AG04450 (cell line): ENCODE measurements at places on chromosomes 6 and 20. TPM values are rescaled to one million over a fixed set of nuclear protein-coding genes. Genes with fewer than 3 reads are reported as not detected.

DNA sequence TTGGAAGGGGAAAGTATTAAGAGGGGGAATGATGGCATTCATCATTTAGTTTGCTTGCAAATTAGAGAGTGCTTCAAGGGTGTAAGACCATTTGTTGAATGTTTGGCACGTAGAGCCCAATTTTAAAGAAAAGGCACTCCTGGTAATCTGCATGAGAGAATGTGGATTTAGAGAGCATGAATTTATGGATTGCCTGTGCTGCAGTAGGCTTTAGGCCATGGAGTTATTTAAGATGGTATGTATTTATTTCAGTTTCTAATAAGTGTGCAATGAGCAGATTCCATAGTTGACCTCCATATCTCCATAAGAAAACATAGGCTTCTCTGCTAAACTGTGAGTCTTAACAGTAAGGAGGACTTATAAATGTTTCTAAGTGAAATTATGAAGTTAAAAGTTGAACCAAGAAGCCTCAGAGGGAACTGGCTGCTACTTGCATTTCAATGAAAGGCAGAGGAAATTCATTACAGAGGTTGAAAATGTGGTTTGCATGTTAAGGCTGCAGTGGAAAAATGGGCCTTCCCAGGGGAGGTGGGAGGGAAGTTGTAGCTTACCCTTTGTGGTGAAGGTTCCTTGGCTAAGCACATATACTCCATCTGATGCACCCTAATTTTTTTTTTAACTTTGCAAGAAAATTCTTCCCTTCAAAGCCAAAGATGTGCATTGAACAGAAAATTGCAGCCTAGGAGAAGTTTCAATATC, 134.2 kb downstream of the CARMIL1 start:
- DNase-seq = no peak

DNA sequence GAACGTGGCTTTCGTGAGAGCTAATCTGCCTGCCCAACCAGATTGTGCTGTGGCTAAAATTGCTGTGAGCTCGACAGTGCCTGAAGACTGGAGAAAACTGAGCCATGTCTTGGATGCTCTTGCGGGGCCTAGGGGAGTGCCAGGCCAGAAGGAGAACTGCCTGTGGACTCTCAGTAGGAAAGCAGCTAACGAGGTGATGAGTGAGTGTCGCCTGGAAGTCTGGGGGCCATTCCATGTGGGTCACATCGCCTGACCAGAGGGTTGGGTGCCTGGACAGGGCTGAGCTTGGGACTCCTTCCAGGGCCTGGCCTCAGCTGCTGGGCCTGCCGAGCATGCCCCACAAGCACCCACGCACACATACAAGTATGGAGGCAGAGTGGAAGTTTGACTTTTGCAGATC, 166.5 kb downstream of the VEGFA start:
- no peak for DNase-seq

GRCh38 chr20:38190936-38191371, 25.9 kb upstream of the TGM2 start:
- DNase-seq = no peak

GRCh38 chr20:32804817-32805216, 14.9 kb upstream of the MAPRE1 start:
- DNase-seq = no peak

DNA sequence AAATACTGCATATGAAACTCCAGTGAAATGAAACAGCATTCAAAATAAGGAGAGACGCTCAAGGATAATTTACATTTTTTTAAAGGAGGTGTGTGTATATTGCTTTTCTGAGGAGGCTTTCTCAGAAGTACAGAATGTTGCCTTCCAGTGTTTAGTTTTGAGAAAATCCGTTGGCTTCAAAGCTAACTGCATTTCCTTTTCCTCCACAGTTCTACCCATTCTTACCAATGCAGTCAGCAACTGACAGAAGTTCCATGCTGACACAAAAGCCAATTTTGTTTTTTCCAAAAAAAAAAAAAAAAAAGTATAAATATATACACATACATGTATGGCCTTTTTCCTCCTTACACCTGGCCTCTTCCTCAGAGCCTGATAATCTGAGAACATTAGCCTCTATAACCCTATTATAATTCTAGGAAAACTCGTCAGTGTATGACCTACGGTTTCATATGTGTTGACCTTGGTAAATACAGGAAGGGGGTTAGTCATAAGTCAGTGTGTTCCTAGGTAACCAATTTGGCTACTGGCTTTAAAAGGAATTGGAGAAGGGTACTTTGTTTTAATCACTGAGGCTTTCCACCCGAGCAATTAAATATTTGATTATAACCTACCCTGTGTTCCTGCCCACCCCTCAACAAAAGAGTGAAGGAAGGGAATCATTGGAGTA, 24.2 kb downstream of the MGME1 start:
- DNase-seq = no peak

DNA sequence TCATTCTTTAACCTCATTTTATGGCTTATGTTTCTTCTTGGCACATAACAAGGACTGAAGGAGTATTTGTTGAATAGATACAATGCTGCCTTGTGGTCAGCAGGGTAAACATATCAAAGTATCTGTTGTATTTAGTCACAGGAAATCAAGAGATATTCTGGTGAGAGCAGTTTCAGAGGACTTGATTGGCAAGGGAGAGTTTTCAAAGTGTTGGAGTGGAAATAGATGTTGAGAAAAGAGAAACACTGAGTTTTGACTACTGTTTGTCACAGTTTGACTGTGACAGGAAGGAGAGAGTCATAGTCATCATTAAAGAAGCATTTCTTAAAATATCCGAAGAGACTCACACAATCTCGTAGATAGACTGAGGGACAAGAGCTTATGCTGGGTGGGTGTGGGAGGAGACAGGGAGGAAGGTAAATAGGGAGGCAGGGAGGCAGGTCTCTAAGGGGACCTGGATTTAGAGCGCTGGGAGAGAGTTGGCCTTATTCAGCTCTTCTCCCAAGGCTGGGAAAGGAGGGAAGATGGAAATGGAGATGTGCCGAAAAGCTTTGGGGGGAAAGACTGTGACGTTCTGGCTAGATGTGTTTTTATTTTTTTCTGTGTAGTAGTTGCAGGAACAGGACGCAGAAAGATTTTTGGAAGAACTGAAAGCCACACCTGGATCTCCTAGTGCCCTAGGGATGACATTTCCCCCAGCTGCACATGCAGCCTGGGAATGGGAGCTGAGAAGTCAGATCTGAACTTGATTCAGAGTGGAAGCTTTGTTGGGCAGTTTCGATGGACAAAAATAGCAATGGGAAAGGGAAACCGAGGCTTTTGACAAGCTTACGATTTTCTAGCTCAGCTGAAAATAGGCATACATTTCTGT, 65.0 kb upstream of the IFNGR1 start:
- DNase-seq = no peak

- DNase-seq = no peak
Observed at GRCh38 chr6:140660295-140660694, 1285.8 kb upstream of the CITED2 start.

The CASS4 gene
- polyA plus RNA-seq = 36.8 and 41.0 TPM in 2 replicates
